CD14-positive monocyte (primary cell): ENCODE measurements at places on chromosomes 5 and 9.

- DNase-seq = no peak
Measured at GRCh38 chr5:179122411-179123108, 62.4 kb downstream of the ZNF354C start.

GRCh38 chr5:34657274-34657921 lies 1.3 kb downstream of the RAI14 start:
- no peak for DNase-seq

DNA sequence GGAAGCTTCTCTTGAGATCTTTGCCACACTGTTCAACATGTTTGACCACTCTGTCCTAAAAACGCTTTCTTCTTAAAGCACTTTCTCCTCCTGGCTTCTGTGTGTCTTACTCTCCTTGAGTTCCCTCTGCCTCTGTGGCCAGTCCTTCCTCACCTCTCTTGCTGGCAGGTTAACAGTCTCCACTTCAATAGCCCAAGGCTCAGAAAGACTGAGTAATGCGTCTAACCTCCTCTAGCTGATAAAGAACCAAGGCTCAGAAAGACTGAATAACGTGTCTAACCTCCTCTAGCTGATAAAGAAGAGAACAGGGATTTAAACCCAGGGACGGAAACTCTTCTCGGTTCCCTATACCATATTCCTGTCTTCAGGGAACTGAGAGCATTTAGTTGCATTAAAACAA lies 205.2 kb downstream of the AOPEP start:
- no peak for DNase-seq

DNA sequence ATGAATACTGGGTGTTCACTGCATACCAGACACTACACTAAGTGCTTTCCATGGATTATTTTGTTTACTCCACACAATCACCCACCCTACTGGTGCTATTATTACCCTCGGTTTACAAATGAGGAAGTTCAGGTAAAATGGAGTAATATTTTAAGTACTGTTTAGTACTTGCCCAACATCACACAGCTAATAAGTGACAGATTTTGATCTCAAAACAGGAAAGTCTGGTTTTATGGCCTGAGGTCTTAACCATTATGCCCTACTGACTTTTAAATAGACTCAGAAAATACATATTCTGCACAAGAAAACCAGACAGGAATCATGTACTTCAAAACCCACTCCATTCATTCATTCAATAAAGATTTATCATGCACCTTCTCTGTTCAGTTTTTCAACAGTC lies 431.0 kb upstream of the TLE4 start:
- DNase-seq = no peak

GRCh38 chr5:171221916-171222315 lies 87.1 kb upstream of the TLX3 start:
- DNase-seq = no peak

GRCh38 chr9:4850603-4851310 lies 58.0 kb downstream of the RCL1 start:
- no peak for DNase-seq

DNA sequence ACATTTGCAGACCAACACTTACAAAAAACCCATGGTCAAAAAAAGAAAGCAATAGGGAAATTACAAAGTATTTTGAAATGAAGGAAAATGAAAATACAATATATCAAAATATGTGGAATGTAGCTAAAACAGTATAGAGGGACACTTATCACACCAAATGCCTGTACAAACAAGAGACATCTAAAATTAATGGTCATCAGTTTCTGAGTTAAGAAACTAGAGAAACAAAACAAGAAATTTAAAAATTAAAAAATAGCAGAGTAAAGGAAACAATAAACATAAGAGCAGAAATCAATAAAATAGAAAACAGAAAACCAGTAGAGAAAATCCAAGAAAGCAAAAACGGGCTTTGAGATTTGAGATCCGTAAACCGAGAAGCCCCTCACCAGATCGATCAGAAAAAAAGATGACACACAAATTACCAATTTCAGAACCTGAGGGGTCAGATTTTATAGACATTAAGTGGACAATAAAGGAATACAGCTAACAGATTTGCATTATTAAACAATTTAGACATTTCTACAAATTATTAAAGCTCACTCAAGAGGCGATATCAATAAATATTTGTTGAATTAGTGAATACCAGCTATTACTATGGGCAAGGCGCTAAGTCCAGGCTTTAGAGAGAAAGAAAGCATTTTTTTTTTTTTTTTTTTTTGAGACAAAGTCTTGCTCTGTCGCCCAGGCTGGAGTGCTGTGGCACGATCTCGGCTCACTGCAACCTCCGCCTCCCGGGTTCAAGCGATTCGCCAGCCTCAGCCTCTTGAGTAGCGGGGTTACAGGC lies 1.0 kb upstream of the TENT2 start:
- DNase-seq = no peak

DNA sequence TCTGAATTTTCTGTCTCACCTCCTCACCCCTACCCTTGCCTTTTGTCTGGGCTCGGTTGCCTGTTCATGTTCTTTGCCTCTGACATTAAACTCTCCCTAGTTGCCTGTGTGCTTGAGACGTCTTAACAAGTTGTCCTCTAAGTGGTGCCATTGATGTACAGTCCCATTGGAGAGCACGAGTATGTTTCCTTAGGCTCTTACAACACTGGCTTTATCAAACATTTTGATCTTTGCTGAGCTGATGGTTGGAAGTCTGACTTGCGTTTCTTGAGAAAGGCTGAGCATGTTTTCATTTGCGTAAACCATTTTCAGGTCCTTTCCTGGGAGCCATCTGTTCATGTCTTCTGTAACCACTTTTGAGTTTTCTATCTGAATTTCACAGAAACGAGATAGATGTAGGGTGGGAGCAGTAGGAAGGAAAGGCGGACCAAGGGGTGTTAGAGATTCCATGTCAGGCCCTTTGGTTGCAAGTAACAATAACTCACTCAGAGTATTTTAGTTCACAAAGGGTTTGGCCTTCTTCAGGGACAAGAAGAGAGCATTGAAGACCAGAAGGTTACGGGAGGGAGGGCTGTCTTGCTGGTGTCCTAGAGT lies 35.4 kb downstream of the OTULIN start:
- no peak for DNase-seq

DNA sequence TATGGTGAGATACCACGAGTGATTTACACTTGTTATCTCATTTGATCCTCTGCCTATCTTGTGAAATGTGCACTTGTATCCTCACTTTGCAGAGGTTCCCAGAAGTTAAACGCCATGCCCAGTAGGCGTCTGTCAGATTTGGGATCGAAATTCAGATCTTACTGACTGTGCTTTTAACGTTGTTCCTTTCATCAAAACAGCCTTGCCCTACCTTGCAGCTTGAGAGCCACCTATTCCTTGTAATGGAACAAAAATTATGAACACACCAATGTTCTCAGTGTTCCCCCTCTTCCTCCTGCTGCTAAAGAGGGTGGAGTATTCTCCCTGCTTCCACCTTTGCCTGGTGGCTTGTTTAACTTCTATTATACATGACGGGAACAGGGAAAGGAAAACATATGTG lies 257.0 kb downstream of the MSX2 start:
- DNase-seq = no peak

- no peak for DNase-seq
Measured at GRCh38 chr5:109888989-109889388, 199.3 kb downstream of the MAN2A1 start.

DNA sequence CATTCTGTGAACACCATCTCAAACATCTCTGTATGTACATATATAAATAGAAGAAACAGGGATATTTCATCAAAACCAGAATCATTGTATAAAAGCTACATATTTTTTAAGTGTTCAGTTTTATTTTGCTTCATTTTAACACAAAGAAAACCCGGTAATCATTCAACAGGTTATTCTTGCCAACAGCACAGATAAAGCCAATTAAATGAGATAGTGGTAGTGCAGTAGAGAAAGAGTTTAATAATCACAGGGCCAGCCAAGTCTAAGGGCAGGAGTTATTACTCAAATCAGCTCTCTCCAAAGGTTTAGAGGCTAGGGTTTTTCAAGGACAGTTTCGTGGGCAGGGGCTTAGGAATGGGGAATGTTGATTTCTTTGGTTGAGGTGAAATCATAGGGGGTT lies 261.0 kb upstream of the KIF2A start:
- no peak for DNase-seq

DNA sequence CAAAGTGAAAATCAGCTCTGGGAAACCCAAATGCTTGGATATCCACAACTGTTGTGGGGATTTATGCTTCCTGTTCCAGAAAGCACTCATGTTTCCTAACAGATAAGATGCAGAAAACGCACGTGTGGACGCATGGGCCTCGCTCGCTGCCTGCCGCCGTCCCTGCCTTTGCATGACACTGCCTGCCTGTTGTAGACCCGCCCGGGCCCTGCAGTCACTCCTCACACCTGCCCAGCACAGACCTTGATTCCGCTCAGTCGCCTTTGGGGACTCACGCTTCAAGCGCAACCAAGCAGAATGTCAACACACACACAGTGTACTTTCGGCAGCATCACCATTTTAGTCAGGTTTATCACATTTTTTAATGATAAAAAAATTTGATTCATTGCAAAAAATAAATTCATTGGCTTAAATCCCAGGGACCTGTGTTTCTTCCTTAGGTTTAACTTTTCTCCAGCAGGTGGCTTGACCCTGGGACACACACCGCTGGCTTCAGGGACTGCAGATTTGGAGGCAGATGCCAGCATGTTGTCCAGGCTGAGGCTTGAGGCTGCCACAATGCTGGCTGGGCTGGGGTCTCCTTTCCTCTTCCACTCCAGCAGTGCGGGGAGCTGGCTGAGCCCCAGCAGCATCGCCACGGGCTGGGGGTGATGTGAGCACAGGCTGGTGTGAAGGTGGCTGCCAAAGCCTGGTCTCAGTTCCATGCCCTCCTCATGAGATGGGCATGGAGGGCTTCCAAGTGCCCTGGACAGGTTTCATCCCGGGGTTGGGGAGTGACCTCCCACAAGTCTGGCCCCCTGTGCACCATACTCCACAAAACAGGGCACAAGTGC lies 416.9 kb upstream of the IRX4 start:
- DNase-seq = no peak

DNA sequence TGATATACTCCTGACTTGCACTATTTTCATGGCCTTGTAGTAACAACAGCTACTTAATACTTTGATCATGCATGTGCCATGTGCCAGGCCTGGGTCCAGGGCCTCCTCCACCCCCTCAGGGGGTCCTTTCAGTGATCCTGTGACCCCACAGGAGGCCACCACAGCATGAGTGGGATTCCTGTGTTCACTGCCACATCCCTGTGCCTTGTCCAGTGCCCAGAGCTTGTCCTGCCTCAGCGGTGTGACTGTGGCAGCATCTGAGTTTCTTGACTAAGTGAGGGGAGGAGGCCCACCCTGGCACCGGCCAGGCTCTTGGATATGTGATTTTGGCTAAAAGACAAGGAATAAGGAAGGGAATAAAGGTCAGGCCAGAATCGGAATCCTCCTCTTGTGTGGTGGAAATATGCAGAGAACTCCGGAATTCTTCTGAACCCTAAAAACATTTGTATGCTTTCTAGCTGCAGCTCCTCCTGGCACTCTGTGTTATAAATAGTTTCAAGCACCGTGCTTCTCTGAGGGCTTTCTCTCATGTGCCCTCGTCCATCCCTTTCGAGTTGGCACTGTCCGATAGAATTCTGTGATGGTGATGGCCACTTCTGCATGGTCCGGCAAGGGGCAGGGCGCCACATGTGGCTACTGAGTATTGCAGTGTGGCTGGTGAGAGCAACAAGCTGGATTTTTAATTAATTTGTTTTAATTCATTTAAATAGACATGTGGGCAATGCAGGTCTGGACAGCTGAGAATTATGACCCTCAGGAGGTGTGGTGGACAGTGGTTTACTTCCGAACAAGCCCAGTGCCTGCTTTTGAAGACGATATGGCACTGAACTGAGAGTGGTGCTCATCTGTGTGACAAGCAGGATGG lies 31.8 kb downstream of the TENT4A start:
- no peak for DNase-seq

- no peak for DNase-seq
Measured at GRCh38 chr9:37377688-37378612, 44.5 kb upstream of the GRHPR start.

- DNase-seq = no peak
Measured at GRCh38 chr9:68808338-68808890, 103.4 kb downstream of the PIP5K1B start.

DNA sequence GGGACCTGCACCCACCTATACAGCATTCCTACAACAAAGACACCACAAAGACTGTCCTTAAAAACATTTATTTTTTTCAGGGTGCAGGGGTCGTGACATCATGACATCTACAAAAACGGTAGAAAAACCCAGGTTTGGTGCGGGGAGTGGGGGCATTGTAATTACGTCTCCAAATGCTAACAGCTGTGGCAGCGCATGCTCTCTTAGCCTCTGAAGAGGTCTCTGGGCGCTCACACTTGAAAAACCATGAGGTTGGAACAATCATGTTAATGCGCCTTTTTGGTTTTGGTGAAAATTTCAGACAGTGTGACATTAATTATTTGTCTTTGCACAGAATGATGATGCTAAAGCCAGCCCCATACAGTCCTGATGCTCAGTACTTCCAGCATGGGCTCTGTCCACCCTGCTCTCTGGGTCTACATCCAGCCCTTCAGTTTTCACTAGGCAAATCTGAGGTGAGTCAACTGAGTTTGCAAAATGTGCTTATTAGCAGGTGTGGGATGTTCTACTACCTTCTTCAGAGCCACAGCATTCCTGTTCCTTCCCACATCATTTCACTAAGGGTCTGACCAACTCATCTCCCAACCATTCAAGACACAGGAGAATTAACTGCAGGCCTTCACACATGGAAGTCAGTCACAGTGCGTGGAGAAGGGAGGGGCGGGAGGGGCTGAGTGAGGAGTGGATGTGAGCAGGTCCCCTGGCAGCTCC lies 14.1 kb downstream of the ALDH1B1 start:
- no peak for DNase-seq

DNA sequence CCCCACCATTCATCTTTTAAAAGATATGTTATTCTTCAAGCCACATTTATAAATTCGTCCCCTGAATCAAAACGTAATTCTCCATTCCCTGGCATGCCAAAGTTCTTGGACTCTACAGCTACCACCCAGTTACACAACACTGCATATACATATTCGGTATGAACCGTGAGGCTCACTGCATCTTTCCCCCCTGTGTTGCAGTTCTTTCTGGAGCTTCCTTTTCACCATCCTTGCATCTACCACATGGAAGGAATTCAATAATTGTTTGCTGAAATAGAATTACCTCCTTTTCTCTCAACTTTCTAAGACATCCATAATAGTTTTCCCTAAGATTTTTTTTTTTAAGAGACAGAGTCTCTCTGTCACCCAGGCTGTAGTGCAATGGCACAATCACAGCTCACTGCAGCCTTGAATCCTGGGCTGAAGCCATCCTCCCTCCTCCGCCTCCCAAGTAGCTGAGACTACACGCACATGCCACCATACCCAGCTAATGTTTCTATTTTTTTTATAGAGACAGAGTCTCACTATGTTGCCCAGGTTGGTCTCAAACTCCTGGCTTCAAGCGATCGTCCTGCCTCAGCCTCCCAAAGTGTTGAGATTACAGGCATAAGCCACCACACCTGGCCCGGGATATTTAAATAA lies 3.3 kb downstream of the LPAR1 start:
- DNase-seq = no peak
